ENCODE measurements at places on chromosomes 12 and 14.

DNA sequence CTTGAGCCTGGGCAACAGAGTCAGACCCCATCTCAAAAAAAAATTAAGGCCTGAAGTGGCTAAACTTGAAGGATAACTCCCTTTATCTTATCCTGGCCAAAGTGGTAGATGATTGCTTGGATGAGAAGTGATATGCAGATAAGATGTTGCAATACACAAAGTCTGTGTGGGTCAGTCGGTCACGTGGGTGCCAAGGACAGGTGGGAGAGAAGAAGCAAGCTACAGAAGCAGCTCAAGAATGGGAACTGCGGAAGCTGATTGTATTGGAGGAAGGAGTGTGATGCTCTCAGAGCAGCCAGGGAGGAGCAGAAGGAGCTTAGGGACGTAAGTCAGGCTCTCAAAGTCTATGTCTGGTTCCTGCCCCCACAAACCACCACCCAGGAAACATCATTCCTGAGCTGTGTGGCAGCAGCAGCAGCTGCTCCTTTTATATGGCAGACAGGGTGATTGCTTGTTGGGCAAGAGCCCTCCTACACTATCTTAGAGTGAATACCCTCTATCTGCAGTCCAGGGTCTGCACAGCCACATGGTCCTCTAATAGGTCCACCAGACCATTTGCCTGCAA is 54.5 kb downstream of the ATP2A2 start:
- no peak for DNase-seq

DNA sequence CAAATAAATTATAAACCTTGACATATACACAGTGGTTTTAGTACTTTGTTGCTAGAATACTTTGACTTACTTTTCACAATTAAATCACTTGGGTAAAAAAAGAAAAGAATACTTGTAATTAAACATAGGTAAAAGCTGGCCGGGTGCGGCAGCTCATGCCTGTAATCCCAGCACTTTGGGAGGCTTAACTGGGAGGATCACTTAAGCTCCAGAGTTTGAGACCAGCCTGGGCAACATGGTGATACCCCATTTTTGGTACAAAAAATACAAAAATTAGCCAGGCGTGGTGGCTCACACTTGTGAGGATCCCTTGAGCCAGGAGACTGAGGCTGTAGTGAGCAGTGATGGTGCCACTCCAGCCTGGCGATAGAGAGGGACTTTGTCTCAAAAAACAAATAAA is 7.8 kb downstream of the STX2 start:
- no peak for DNase-seq

GRCh38 chr14:80152166-80152565 is 59.1 kb downstream of the DIO2 start:
- DNase-seq: no peak

- DNase-seq: no peak
These were observed 11.1 kb downstream of the RIN3 start for GRCh38 chr14:92524602-92525185.

GRCh38 chr14:28765831-28766468 is 637 bp upstream of the FOXG1 start:
- DNase-seq: no peak

GRCh38 chr14:92638904-92639303 is 109.5 kb downstream of the LGMN start:
- DNase-seq: no peak

DNA sequence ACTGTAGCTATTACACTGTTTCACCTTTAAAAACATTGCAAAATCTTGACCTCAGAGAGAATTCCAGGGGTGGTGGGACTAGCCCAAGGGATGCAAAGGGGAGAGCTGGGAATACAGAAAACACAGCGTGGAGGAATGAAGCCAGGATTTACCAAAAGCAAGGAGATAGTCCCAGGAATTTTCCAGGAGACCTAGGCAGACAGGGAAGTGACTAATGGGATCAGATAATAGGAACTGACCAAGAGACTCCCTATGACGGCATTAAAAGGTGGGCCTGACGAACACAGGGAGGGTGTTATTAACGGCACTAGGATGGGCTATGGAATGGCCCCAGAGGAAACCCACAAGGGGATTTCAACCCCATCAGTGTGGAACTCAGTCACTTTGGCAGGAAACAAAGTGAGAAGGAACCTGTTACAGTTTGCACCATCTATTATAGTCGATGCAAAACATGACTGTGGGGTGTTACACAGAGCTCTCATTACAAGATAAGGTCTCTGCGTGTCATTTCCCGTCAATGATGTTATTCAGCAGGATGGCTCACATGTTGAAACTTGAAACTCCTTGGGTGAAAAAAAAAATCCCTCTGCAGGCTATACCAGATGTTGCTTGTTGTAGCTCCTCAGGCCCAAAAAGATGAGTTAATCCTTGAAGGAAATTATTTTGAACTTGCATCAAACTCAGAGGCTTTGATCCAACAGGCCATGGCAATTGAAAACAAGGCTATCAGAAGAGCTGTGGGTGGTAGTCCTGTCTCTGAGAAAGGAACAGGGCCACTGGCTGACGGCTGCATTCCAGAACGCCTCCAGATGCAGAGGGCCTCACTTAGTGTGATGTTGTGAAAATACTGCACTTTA is 58.7 kb downstream of the DRAM1 start:
- peak; percentile 92 for DNase-seq

All from AG04449 (cell line).